ENCODE measurements at places on chromosomes 16 and 17. TPM values are rescaled to one million over a fixed set of nuclear protein-coding genes. Genes with fewer than 3 reads are reported as not detected.

MYH11 gene
- total RNA-seq = 0.09 TPM

SMG1 gene
- 38.0 TPM for total RNA-seq

GAST gene
- not detected for total RNA-seq

SLC12A3 gene
- total RNA-seq = under 0.01 TPM

CHRNB1 gene
- 7.3 TPM for total RNA-seq

All from smooth muscle cell of bladder (primary cell).